ENCODE measurements at places on chromosomes 12 and 14.
A peak's percentile ranks its signal among the peaks of the same experiment; 100 is the strongest.

DNA sequence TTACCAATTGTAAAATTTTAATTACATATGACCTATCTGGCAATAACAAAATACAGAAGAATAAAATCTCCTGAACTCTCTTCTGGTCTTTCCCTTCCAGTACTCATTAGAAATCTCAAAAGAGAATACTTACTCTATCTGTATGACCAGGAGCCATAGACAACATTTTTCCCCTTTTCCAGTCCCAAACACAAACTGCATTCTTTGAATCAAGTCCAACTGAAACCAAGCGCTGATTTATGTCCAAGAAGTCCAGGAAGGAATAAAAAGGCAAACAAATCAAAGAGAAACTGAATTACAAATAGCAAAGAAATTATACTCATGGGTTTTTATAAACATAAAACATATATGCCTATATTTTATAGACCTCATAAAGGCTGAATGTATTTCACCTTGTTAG is 46.7 kb downstream of the EML5 start:
- DNase-seq, result no peak
- H3K36me3 ChIP-seq, result no peaks in the 10 kb centered on the region
- peaks cover 10% of the 10 kb centered on the region for H3K27me3 ChIP-seq

DNA sequence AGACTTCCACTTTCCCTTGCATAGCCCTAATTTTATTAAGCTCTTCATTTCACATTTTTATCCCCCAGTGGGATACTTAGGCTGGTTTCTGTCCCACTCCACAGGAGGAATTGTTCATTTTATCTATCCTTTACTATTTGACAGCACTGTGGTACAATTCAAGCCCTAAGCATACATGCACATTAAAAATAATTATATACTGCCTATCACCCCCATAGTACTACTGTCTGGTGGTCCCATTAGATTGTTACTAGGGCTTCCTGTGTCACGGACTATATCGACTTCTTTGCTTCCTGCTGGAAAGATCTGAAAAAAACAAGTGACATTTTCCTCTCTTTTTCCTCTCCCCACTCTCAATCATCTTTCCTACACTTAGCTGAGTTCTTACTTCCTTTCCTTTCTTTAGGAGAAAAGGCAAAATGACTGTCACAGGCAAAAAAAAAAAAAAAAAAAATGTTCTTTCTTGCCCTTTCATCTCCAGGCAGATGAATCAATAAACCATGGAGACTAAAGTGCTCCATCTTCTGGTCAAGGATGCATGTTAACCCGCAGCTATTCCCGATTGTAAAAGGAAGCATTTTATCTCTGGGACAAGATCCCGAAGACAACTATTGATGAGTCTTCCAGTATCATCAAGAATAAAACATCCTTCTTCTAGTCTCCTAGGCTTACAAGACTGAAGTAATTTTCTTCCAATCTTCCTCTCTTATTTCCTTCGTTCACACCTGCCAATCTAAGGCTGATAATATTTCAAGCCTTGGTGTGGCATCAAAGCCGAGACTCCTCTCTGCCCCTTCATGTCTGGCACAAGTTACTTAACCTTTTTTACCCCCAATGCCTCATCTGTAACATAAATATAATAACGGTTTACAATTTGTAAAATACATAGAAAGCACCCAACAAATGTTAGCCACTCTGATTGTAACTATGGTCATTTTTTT is 94.4 kb upstream of the PLEKHG7 start:
- no peaks in the 10 kb centered on the region for H3K36me3 ChIP-seq
- H3K4me1 ChIP-seq, result no peaks in the 10 kb centered on the region
- no peak overlapping the region for H3K27ac ChIP-seq
- no peaks in the 10 kb centered on the region for H3K27me3 ChIP-seq

DNA sequence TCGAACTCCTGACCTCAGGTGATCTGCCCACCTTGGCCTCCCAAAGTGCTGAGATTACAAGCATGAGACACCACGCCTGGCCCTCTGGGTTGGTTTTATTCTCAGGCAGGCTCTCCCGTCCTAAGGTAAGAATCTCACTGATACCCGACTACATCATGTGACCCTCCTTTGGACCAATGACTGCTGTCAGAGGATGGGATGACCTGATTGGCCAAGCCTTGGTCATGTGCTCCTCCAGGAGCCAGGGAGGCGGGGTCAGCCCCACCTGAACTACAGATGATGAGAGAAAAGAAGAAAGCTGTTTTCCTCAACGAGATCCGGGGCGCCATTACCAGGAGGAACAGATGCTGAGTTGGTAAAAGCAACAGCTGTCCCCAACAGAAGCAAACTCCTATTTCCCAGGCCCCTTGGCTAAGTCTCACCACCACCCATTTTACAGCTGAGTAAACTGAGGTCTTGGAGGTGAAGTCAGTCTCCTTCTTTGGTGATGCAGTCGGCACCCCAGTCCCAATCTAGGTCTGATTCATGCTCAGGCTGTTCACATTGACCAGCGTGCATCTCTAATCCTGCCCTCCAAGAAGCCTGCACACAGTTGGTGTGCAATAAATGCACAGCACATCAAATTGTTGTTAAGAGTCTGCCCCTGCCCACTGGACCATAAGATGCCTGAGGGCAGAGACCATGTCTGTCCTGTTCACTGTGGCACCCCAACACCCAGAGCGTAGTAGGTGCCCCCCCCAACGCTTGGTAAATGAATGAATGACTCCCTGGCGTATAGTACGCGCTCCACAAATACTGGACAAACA is 118.8 kb downstream of the SCARB1 start:
- DNase-seq, result peak; percentile 56
- H3K4me1 ChIP-seq, result peaks cover 16% of the 10 kb centered on the region
- no peak overlapping the region for H3K4me3 ChIP-seq

GRCh38 chr12:113926788-113927187 is 39.3 kb downstream of the RBM19 start:
- no peak overlapping the region for H3K27ac ChIP-seq
- no peak for DNase-seq
- no peaks in the 10 kb centered on the region for H3K4me1 ChIP-seq
- no peak overlapping the region for H3K4me3 ChIP-seq

Data from A673 (cell line).